ENCODE measurements at places on chromosomes 6 and 20. TPM values are rescaled to one million over a fixed set of nuclear protein-coding genes. Genes with fewer than 3 reads are reported as not detected.

The KIF25 gene
- polyA plus RNA-seq, result not detected

The VIP gene
- polyA plus RNA-seq, result not detected

The PLN gene
- polyA plus RNA-seq, result 0.49 TPM

DNA sequence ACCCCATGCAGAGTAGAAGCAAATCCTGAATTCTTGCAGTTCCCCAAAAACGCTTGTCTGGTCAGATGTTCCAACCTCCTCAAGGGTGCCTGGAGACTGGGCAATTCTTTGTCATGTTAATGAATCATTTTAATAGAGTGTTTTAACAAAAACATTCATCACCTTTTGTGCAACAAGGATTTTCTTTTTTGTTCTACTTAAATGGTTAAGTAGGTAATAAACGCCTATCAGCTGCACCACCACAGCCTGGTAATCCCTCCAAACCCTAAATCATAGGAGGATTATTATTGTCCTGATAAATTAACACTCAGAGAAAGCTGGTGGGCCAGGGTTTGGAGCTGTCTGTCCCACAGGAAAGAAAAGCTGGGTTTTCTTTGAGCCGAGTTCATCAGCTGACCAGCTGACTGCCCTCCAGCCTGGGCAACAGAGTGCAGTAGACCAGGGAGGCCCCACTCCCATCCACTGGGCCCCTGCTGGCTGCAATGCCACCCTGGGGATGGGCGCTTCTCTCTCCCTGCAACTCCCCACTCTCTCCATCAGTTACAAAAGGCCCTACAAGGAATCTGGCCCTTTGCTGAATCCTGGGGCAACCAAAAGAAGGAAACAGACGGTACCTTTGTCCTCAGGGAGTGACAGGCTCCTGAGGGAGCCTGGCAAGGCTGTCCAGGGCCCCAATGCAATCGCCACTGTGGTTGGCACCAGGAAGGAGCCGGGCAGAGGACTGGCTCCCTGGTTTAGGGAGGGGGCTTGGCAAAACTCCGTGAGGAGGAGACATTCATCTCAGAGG lies 23.1 kb upstream of the BMP7 start:
- no peak for DNase-seq

The TBXT gene
- not detected for polyA plus RNA-seq

DNA sequence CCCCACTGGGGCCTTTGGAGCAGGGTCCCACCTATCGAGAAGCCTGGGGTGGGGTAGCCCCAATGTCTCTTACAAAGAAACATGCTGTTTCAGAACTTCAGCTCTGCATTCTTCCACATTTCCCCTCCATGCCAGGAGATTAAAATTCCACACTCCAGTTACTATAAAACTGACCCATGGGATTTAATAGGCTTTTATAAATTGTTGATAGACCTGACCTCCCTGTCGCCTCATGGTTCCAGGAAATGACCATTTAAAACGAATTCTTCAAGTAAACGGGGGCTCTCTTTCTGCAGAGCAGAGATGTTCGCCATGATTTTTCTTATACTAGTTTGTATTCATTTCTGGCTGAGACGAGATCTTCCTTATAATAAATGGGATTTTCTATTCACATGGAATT lies 19.3 kb downstream of the RIN2 start:
- no peak for DNase-seq

DNA sequence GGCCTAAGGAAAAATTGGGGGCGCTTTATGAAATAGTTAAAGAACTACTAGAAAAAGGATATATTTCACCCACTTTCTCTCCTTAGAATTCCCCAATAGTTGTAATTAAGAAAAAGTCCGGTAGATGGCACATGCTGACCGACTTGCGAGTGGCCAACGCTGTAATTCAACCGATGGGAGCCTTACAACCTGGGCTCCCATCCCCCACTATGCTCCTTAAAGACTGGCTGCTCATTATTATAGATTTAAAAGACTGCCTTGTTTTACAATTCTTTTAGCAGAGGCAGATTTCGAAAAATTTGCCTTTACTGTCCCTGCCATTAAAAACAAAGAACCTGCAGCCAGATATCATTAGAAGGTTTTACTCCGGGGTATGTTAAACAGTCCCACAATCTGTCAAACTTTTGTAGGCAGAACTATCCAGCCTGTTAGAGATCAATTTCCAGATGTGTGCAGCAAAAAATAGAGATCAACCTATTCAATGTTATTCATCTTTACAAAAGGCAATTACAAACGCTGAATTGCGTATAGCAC lies 58.5 kb upstream of the PRSS16 start:
- DNase-seq, result peak; percentile 88

DNA sequence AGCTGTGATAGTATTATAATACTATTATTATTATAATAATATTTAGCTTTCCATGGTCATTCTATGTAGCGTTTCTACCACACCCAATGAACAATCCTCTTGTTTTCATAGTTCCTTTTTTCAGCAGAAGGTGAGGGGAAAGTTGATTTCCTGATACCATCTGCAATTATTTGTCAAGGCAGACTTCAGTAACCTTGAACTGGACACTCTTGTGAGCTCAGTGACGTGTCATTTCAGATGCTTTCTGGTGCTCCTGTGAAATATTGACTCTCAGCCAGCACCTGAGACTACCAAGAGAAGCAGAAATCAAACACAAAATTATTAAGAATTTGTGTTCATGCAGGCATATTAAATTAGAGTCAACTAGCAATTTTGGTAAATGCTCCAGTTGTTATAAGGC lies 46.0 kb upstream of the PROKR2 start:
- no peak for DNase-seq

DNA sequence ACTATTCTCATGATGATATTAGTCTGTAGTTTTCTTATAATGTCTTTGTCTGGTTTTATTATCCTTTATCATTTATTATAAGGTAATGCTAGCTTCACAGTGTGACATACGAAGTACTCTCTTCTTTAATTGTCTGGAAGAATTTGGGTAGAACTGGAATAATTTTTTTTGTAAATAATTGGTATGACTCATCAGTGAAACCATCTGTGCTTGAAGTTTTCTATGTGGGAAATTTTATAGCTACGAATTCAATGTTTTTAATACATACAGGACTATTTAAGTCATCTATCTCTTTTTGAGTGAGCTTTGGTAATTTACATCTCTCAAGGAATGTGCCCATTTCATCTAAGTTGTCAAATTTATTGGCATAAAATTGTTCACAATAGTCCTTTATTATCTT lies 86.3 kb downstream of the SOD2 start:
- DNase-seq, result peak; percentile 41

The CGA gene
- polyA plus RNA-seq, result 8.9 TPM

The SPATA2 gene
- polyA plus RNA-seq, result 4.2 TPM

DNA sequence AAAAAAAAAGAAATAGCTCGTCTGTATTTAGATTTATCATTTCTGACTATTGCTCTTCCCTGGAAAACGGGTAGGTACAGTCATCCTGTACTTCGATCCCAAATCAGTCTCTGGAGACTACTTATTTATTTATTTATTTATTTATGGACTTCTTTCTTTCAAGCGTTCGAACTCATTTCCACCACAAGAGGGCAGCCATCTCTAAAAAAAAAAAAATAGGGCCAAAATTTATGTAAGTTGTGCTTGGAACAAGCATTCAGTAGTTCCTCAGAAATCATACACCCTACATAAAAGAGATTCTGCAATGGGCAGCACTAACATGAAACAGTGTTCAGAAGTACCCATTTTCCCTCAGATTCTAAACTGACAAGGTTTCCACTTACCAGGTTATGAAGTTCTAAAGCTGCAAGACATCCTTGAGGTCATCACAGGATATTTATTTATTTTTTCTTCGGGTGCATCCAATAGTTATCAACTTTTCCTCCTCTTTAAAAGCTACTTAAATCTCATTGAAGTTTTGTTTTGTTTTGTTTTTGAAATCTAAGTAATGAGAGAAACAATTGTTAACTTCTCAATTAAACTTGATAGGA lies 1.9 kb upstream of the BMP2 start:
- peak; percentile 63 for DNase-seq

The THBS2 gene
- polyA plus RNA-seq, result 76.4 TPM

The ZC3H12D gene
- not detected for polyA plus RNA-seq

The LHFPL5 gene
- polyA plus RNA-seq, result not detected

DNA sequence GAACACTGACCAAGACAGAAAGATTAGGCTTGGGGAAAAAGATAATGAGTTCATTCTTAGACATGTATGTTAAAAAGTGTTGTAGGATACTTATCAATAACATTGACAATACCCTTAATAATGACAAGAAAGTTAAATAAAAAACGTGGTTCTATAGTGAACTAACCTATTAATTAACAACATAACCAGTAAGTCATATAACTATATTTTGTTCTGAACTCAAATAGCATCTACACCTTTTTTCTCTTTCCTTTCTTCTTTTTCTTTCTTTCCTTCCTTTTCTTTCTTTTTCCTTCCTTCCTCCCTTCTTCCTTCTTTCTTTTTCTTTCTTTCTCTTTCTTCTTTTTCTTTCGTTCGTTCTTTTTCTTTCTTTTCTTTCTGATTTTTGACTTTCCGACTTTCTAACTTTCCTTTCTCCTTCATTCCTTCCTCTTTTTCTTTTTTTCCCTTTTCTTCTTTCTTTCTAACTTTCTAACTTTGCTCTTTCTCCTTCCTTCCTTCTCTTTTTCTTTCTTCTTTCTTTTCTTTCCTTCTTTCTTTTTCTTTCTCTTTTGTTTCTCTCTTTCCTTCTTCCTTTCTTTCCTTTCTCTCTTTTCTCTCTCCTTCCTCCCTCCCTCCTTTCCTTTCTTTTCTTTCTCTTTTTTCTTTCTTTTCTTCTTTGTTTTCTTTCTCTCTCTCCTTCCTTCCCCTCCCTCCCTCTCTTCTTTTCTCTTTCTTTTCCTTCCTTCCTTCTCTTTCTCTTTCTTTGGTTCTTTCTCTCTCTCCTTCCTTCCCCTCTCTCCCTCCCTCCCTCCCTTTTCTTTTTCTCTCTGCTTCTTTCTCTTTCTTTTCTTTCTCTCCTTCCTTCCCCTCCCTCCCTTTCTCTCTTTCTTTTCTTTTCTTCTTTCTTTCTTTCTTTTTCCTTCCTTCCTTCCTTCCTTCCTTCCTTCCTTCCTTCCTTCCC lies 24.6 kb downstream of the PRSS35 start:
- DNase-seq, result no peak

- peak; percentile 54 for DNase-seq
Observed at GRCh38 chr20:13141546-13141945, 79.5 kb upstream of the ISM1 start.

The AKAP7 gene
- 3.4 TPM for polyA plus RNA-seq

DNA sequence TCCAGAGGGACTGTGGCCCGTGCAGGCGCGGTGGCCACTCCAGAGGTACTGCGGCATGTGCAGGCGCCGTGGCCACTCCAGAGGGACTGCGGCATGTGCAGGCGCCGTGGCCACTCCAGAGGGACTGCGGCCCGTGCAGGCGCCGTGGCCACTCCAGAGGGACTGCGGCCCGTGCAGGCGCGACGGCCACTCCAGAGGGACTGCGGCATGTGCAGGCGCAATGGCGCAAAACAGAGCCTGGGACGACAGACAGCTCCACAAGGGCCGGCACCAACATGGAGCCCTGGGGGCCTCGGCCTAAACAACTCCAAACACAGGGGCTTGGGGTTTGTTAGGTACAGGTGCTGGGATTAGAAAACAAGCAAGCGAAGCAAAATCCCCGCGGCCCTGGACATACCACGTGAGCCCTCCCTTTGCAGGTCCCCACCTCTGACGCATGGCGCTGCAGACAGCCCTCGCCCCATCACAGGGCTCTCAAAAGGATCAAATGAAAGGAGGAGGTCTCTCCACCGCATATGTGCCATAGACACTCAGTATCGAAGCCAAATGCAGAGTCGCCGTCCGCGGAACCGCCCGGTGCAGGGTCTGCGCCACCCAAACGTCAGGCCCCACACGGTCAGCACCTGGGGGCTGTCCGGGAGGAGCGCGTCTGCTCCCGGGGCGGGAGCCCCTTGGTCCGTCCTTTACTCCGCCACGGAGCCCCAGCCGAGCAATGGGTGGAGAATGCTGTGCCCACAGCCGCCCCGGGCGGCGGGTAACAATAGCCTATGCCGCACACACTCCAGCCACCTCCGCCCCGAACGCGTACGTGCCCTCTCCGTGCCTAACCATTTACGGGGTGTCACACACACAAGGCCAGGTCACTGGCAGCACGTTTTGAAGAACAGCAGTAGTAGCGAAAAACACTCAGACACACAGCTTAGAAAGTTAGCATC lies 85.7 kb downstream of the TAF4 start:
- DNase-seq, result no peak

GRCh38 chr6:79546186-79546585 lies 9.0 kb upstream of the LCA5 start:
- peak; percentile 33 for DNase-seq

DNA sequence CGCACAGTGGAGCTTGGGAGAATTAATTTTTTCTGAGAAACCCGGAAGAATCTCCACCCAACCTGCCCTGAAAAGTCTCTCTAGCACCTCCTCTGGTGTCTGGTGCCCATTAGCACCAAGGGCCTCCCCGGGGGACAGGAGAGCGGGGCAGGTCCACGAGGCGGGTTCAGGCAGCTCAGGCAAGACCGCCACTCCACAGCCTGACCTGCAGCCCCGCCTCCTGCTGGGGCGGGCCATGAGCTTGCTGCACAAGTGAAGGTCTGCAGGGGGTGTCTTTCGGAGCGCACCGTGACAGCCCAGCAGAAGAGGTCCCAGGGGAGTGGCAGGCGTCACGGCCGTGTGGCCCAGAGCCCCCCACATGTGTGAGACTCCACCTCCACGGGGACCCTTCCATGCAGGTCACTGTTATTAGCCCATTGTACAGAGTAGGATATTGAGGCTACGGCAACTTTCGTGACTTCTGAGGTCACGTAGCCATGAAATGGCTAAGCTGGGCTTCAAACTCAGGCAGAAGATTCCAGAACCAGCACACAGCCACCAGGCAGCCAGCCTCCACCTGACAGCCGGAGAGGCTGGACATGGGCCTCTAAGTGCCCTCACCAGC lies 63.9 kb upstream of the SLCO4A1 start:
- DNase-seq, result no peak

The MATN4 gene
- not detected for polyA plus RNA-seq

- peak; percentile 40 for DNase-seq
Observed at GRCh38 chr20:18225632-18226031, 62.7 kb upstream of the ZNF133 start.

- DNase-seq, result no peak
Observed at GRCh38 chr20:21523895-21524294, 10.0 kb upstream of the NKX2-2 start.

DNA sequence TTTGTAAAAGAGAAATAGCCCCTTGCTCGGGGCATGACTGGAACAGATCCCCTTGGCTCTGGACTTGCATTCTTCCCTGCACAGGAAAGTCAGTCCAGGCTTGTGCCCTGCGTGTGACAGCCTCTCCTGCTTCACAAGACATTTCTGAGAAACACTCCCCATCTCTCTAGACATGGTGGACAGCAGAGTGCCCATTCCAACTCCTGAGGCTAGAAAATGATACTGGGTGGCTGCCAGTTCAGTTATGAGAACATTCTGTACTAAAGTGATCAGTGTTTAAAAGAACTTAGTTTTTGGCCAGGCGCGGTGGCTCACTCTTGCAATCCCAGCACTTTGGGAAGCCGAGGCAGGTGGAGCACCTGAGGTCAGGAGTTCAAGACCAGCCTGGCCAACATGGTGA lies 41.3 kb downstream of the TGM3 start:
- no peak for DNase-seq

- peak; percentile 77 for DNase-seq
Observed at GRCh38 chr6:17470938-17471327, 77.5 kb downstream of the CAP2 start.

DNA sequence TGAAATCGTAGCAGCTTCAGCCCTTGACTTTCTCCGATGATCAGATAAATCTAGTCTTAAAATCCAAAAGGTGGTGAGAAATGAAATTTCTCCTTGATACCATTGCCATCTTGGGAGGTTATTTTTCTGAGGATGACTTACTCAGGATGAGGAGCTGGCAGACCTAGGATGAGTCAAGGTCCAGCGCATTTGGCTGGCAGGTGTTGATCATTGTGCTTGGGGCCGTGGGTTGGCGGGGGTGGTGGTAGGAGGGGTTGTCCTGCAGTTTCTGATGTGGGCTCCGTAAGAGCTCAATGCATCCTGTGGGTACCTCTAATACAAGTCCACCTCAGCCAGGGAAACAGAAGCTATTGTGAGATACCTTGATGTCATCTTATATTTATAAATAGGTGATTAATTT lies 148.3 kb upstream of the SCGN start:
- DNase-seq, result no peak

All from GM23248 (cell line).